GOT3 (cell line): ENCODE measurements at places on chromosomes 7 and 10.
A peak's percentile ranks its signal among the peaks of the same experiment; 100 is the strongest.

DNA sequence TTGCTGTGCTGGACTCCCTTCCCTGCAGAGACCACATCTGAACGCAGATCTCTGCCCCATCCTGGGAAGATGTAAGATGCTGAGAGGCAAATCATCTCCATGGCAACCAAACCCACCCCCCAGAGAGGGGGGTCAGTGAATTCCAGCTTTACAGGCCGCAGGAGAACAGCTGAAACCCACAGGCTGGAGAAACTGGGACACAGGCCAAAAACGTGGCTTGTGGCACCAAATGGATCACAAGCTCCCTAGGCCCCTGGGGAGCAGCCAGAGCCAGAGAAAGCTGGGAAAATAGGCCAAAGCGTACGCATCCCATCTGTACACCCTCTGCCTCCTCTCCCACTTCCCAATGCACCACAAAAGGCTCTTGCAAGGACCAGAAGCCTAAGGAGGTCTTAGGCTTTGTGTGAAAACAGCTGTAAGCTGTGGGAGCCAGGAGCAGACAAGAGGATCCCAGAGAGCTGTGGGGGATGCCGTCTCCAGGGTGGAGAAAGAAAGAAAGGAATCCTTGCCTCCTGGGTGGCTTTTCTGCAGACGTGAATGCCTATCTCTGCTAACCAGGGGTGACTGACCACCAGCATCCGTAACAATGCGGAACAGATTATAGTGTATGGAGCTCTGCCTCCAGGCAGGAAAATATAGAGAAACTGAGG is 59.5 kb downstream of the TMEM130 start:
- DNase-seq, result no peak

DNA sequence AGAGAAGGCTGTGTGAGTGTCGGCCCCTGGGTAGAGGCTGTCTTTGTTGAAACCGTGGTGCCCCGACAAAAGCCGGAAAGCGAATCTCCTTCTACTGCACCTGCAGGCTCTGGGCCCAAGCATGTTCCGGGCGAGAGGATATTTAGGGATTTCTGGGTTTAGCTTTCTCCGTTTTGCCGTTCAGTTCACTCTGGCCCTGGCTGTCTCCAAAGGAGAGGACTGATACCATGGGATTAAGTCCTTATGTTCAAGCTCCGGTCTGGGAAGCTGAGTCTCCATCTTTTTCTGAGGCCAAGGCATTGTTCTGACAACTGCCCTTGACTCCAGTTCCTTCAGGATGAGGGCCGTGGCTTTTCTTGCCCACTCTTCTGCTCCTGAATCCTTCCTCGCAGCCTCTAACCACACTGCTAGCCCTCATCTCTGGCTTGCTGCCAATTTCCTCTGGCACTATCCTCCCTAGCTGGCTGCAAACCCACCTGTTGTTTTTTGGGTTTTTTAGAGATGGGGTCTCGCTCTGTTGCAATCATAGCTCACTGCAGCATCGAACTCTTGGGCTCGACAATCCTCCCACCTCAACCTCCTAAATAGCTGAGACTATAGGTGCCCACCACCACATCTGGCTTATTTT is 206.8 kb downstream of the SKIDA1 start:
- DNase-seq, result no peak

GRCh38 chr10:121813857-121814256 is 114.0 kb downstream of the ATE1 start:
- no peak for DNase-seq

GRCh38 chr7:120876922-120877321 is 19.0 kb upstream of the TSPAN12 start:
- DNase-seq, result no peak

DNA sequence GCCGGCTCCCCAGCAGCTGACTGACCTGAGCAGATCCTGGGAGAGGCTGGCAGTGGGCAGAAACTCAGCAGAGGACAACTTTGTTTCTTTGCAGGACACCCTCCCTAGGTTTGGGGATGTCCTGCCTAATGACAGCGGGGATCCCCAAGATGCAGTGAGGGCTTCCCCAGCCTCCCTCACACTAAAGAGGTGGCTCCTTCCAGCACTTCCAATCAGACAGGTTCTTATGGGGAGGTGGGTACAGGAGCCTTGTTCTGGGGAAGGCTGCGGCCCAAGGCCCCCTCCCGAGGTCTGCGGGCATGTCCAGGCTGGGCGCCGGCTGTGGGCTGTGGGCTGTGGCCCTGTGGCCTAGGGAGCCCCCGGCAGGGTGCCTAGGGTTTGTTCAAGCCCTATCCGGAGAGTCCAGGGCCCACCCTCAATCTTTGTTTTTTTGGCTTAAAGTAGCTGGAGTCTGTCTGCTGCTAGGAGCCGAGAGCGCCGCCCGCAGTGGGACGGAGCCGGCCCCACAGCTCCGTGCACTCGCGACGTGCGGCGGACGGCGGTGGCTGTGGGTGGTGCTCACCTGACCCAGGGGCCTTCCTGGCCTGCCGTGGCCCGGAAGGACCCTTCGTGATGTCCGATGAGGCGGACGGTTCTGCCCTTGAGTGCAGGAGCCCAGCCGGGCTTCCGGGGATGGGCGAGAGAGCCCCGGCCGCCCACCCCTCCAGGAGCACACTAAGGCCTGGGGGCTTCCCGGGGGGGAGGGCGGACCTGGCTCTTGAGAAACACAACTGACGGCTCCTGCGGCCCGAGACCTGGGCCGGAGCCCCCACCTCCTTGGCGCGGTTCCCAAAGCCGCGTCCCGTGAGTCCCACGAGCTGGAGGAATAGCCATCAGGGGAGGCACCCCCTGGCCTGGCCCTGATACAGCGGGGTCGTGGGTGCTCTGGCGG is 57.2 kb downstream of the PDGFA start:
- DNase-seq, result no peak

GRCh38 chr10:60208676-60209269 is 180.9 kb downstream of the ANK3 start:
- no peak for DNase-seq

GRCh38 chr7:147519062-147519461 is 1071.5 kb upstream of the C7orf33 start:
- no peak for DNase-seq

DNA sequence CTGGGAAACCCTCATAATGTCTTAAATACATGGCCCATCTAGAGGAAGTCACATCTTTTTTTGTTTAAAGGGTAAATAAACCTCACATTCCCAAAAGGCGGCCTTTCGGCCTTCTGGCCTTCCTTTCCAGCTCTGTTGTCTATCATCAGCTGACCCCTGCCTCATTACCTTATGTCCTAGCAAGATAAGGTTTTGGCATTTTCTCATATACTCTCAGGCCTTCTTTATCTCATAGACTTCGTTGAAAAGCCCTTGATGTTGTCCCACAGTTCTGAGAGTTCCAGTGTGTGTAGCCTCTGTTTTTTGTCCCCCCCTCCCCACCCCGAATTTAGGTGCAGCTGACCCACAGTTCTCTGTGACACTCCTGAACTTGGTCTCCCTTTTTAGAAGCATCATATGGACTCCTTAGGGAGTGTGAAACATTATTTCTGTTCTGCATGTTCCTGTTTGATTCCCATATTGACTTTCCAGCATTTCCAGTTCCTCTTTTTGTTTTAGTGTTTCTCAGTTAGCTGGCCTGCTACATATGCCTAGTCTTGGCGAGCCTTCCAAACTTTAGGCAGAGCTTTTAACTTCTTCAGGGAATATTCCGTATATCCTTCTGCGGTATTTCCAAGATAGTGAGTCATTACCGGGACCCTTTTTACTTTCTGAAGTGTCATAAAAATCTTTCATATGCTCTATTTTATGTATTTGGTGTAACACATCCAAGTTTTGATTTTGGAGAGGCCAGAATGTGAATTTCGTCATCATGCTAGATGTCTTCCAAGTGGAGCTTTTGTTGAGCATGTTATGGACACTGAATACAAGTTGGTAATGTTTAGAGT is 138.5 kb downstream of the LRRC4 start:
- no peak for DNase-seq

DNA sequence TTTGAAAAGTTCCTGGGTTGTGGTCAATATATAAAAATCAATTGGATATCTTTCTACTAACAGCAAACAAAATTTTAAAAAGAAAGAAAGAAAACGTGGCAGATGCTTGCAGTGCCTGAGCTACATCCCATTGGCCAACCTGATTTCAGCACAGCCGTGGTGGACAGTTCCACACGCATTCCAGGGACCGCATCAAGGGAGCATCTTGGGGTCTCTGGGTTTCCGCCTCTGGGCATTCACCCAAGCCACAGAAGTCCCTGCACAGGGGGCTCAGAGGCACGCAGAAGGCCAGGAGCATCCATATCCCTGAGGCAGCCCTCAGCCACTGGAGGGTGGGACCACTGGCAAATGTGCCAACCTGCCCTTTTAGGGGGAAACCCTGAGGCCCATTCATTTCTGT is 254.5 kb upstream of the RNF32 start:
- DNase-seq, result no peak

DNA sequence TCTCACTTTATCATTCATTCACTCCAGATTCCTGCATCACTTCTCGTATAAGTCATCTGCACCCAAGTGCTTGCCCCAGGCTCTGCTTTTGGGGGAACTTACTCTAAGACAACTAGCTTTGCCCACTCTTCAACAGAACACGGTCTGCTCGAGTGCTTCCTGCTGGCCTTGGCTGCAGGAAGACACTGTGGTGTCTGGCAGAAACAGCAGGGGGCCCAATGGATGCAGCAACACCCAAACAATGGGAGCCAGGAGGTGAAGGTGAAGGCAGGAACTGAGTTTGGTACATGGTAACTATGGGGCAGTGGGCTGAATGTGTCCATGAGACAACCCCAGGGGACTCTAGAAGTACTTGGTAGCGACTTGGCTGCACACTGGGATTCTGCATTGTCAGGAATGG is 344.0 kb downstream of the REEP3 start:
- no peak for DNase-seq

GRCh38 chr7:155683098-155683497 is 38.6 kb downstream of the RBM33 start:
- no peak for DNase-seq

GRCh38 chr10:127036987-127037386 is 131.8 kb downstream of the DOCK1 start:
- no peak for DNase-seq

DNA sequence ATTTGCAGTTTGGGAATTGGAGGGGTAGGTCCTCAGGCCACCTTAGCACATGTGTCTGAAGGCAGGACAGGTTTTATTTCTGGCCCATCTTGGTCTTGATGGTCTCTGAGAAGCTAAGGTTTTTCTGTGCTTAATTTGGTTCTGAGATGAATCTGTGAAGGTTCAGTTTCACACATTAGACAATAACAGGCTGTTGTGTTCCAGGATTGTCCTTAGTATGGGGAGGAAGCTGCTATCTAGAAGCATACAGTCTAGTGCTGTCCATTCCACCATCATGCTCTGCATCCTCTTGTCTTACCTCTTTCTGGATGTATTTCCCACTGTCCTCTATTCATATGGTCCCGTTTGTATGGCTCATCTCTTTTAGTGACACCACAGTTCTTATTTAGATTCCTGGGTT is 7.1 kb downstream of the UBE2D1 start:
- DNase-seq, result no peak

DNA sequence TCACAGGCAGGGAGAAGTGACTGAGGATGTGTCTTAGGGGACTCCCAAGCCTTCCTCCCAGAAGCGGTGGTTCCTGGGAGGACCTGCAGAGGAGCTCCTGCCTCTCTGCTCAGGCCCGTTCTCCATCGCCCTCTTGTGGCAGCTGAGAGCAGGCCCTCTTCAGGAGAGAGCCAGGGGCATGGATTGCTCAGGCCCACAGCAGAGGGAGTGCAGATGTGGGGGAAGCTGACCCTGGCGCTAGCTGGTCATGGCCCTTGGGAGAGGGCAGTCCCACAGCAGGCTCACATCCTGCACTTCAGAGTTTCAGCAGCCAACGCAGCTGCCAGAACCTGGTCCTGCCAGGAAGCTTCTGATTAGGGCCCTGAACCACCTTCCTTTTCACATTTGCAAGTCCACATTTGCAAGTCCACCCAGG is 94.8 kb upstream of the TARP start:
- DNase-seq, result peak; percentile 50

GRCh38 chr7:158827411-158828132 is 1.7 kb downstream of the ESYT2 start:
- no peak for DNase-seq

DNA sequence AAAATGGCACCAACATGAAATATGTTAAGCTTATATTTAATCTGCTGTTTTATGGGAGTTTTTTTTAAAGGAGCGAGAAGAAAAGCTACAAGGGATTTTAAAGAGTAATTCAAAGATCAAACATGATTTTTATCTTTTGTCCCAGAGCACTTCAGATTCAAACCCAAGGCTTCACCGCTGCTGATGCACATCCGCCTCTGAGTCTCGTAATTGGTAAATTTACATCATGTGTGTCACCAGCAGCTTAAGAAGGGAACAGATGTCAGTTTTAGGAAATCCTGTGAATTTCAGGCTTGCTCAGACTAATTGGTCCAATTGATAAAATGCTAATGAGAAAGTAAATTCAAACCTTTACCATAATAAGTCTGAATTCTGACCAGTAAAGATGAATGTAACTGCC is 406.3 kb downstream of the GFRA1 start:
- no peak for DNase-seq

GRCh38 chr10:113442336-113442735 is 110.5 kb upstream of the HABP2 start:
- DNase-seq, result no peak

- DNase-seq, result no peak
Measured at GRCh38 chr10:78684947-78685346, 383.8 kb upstream of the ZMIZ1 start.

DNA sequence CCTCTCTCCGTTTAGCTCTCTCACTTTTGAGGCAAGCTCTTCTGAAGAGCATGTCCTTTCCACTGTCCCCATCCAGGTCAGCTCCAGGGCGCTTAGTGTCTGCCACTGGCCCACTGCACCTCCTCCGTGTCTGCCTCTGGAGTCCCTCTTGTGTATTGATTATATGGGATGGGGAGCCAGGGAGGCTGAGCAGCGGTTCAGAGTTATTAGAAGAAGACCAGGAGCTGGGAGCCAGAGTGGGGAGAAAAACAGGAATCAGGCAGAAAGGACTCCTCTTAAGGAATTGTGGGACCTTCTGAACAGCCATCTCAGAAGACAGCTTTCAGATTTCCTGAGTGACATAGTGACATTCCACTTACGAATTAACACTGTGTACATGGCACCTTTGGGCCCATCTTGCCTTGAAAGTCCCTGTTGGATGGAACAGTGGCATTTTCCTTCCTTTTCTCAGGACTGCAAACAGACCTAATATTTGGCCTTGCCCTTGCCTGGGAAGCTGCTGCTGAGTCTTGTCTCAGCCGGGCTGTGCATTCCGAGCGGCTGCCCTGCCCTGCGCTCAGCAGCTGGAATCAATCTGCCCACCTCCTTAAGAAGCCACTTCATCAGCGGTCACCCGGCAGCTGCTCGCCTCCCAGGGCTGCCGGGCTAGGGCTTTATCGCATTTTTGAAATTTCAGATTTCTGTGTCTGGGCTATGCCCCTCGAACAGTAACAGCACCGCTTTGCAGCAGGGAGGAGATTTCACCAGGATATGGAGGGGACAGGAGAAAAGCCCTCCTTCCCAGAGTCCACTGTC is 81.1 kb upstream of the PRKG1 start:
- no peak for DNase-seq

GRCh38 chr10:16777473-16778370 is 39.5 kb downstream of the RSU1 start:
- no peak for DNase-seq

- no peak for DNase-seq
Measured at GRCh38 chr10:124414076-124414475, 4.6 kb downstream of the OAT start.

GRCh38 chr7:155247479-155248365 is 50.0 kb upstream of the INSIG1 start:
- DNase-seq, result no peak
